BJ (cell line): ENCODE measurements at places on chromosomes 3 and 15.

DNA sequence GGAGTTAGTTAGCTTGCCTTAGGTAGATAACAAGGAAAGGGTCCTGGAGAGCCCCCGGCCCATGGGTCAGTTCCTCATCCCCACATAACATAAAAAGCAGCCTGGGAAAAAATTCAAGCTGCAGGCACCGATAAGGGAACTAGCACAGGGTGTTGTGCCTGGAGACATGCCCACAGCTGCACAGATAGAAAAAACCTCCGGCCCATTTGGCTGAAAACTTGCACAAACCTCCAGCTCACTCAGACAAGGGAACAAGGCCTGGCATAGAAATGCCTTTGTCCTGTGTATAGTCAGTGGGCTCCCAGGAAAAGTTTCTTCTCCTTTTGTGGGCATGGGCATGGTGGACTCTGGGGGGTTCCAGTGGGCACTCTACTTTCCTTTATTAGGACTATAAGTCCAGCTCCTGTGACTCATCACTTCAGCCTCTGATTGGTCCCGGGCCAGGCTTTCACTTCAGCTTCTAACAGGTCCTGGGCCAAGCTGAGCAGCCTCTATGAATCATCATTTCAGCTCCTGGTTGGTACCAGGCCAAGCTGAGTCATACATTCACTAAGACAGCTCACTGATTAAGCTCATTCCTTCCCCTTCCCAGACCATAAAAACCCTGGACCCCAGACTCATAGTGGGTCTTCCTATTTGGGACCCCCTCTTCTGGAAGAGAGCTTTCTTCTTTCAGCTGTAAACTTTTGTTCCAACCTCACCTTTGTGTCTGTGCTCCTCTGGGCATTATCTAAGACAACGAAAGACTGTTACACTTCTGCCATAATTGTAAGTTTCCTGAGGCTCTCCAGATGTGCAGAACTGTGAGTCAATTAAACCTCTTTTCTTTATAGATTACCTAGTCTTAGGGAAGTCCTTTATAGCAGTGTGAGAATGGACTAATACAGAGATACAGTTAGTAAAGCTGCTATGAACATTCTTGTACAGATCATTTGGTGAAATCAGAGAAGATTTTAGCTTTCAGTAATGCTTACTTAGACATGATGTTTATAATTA, 348.0 kb upstream of the DPPA4 start:
- DNase-seq: peak; percentile 90

- DNase-seq: no peak
These were observed 11.6 kb downstream of the TMEM212 start for GRCh38 chr3:171854649-171855305.

DNA sequence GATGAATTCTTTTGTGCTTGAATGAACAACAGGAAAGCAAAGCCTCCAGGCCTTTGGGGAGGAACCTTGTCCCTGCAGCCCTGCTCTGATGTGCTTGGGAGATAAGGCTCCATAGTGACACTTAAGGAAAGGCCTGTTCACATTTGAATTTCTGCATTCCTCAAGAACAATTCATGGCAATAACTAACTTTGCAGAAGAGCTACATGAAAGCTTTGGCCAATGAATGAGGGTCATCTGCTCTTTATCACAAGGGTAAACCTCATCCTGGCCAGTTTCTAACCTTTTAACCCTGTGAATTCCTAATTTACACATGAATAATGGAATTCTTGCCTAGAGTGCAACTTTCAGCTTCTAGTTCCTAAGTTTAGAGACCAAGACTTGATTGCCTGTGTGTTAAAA, 5.6 kb downstream of the PRTG start:
- DNase-seq: no peak

DNA sequence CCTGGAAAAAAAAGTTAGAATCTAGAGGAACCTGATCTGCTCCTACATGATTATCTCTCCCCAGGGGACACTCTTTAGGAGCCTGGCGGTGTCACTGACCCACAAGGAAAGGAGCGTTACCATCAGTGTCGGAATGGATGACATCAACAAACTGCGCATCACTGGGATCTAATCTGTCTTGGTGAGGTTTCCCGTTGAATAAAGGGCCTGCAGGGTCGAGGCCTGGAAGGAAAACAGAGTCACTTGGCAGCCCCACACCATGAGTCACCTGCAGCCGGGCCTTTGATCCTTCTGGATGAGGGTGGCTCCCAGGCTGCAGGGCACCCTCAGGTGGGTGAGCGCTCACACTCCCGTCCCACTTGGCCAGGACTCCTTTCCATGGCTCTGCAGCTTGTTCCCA, 25.0 kb downstream of the LIPH start:
- DNase-seq: no peak

DNA sequence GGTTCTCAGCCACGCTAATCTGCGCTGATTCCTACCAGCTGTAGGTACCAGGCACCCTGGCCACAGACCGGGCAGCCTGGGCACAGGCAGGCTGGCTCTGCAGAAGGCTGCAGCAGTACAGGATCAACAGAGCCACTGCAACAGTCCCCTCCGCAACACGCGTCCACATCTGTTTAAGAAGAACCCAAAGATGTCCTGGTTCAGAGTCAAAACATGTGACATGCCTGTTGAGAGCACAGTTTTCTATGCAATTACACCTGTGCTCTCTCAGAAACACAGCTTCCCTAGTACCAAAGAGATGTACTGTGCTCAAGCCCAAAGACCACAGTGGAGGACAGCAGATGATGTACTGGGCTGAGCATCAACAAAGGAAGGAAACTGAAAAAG, 18.8 kb downstream of the LRIG1 start:
- no peak for DNase-seq

- no peak for DNase-seq
These were observed 1.4 kb upstream of the TMEM87A start for GRCh38 chr15:42274702-42274989.

DNA sequence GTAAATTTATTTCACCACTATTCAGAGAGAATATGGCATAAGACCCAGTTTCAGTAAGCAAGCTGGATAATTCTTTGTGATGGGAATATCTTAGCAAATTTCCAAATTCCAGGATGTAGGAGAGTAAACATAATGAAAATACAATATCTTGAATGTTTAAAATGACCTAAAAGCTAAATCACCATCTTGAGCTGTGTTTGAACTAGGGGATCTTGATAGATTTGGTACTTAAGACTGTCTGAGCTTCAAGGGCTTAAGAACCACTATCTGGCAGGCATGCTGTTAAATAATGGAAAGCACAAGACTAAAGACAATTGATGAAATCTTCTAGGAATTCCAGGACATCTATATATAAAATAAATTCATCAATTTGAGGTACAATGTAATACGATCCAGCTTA, 217.7 kb downstream of the ATP8B4 start:
- no peak for DNase-seq

- peak; percentile 62 for DNase-seq
These were observed 251.9 kb downstream of the CDIN1 start for GRCh38 chr15:36831125-36831903.

- DNase-seq: no peak
These were observed 94.9 kb upstream of the ATP2B2 start for GRCh38 chr3:10600296-10600714.

GRCh38 chr15:79629687-79630086, 197.6 kb downstream of the MINAR1 start:
- no peak for DNase-seq

- peak; percentile 81 for DNase-seq
These were observed 103.5 kb upstream of the SLC7A14 start for GRCh38 chr3:170689296-170689829.

DNA sequence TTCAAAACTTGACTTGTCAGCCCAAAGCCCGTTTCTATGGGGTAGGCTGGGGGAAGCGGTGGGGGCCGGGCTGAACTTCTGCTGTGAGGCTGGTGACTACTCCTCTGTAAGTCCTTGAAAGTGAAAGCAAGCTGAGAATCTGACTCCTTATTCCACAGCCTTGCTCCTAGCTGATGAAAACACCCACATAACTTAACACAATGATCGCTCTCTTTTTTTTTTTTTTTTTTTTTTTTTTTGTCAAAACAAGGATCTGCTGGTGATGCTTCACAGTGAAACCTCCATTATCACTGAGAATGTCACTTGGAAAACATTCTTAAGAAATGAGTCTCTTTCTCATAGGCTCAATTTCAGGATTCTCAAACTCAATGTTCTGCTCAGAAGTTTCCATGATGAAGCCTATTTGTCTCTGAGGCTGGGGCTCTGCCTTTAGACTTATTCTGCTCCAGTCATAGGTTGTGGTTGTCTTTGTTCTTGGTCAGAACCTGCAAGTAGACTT, 31.4 kb upstream of the TKT start:
- DNase-seq: no peak

- peak; percentile 87 for DNase-seq
These were observed 24.3 kb downstream of the PGPEP1L start for GRCh38 chr15:98983334-98983733.

- DNase-seq: no peak
These were observed 27.0 kb downstream of the MB21D2 start for GRCh38 chr3:192890347-192891335.

GRCh38 chr15:73755481-73755880, 2.3 kb upstream of the INSYN1 start:
- no peak for DNase-seq

DNA sequence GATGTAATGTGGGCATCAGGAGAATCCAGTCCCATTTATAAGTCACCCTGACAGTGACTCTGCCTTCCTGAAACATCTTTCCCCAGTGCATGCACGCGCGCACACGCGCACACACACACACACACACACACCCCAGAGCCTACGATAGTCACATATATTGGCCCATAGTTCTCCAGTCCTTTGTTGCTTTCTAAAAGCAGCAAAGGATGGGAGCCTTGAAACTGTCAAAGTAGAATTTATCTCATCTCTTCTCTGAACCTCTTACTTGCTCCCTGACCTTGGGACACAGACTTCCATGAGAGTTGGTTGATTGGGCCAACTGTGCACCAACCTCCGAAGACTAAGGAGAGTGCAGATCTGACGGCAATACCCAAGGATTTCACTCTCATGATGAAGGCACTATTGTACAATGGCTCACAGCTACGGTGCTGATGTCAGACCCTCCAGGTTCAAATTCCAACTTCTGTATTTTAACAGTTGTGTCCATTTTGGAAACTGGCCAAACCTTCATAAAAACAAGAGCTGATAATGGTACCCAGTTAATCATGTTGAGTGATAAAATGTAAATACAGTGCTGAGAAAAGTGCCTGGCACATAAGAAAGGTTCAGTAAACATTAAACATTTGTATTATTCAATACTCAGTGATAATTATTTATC, 8.3 kb downstream of the CPA3 start:
- DNase-seq: no peak

GRCh38 chr15:69653846-69654245, 201.2 kb downstream of the RPLP1 start:
- DNase-seq: no peak

DNA sequence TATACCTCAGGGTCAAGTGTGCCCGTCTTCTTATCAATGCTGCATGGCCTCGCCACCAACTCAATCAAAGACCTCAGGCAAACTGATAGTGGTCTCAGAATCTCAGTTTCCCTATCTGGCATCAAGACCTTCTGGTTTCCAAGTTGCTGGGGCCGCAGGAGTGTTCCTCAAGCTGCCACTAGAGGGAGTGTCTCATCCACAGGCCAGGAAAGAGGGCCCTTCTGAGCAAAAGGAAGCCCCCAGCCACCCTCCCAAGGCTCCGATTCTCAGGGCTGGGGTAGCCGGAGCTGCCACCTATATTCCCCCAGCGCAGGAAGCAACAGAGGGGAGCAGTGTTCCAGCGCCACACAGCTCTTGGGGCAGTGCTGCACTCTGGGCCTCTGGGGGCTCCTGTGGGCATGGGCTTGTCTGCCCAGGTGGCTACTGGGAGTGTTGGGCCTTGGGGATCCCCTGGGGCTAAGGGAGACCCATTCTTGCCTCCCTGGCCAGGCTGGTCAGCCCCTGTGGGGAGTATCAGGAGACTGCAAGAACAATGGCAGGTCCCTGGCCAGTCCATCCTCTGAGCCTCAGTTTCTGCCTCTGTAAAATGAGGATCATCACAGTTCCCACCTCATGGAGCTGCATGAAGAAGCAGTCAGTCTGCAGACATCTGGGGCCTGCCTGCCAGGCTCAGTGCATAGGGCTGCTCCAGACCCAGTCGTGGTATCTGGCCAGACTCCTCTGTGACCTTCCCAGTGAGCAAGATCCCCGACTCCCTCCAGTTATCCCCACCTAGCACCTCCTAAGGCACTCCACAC, 23.4 kb upstream of the SEC13 start:
- DNase-seq: no peak

GRCh38 chr15:88623061-88623460, 1.9 kb downstream of the AEN start:
- peak; percentile 45 for DNase-seq

DNA sequence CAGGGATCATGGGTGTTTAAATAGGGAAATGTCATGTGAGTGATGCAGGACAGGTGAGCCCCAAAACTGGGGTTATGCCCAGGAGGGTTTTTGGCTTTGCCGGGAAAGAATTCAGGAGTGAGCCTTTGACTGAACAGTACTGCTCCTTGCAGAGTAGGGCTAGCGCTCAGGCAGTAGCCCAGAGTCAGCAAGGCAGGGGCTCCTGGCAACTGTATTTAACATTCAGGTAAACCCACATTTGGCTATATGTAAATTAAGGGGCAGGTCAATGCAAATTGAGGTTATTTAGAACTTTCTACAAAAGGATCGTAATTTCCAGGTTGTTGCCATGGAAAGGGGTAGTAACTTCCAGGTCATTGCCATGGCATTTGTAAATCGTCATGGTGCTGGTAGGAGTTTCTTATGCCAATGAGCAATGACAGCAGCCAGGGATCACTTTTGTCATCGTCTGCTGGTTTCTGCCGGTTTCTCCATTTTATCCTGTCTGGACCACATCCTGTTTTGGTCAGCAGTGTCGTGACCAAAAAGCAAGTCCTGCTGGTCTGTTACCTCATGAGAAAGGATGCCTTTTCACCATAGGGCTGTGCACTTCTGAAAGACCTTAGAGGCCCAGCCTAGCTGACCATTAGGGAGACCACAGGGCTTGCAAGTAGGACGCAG, 24.3 kb downstream of the MTHFS start:
- DNase-seq: no peak

- peak; percentile 63 for DNase-seq
These were observed 43.2 kb downstream of the RARB start for GRCh38 chr3:25471081-25471768.

GRCh38 chr3:29949940-29950616, 656.3 kb upstream of the TGFBR2 start:
- DNase-seq: no peak

DNA sequence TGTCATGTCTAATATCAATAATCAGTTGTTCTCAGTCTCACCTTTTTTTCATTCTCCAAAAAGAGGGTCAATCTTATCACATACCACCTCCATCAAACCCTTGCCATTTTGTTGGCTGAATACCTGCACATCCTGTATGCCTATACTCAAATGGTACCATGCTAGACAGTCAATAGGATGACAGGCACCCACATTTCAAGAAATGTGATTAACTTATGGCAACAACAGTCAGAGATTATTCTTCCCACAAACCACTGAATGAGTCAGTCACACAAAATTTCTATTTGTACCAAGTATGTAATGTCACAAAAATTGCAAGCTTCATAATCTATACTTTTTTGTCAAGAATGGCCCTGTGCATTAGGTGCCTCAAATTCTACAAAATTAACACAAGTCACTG, 5.1 kb upstream of the SLC27A2 start:
- no peak for DNase-seq

- DNase-seq: no peak
These were observed 31.6 kb upstream of the SLC35G2 start for GRCh38 chr3:136787349-136787748.
